Activated CD4-positive, alpha-beta T cell treated with anti-CD3 and anti-CD28 coated beads, Interleukin-2, amount 50 U/mL, for 48 hours (primary cell): ENCODE measurements at places on chromosomes 4 and X.

DNA sequence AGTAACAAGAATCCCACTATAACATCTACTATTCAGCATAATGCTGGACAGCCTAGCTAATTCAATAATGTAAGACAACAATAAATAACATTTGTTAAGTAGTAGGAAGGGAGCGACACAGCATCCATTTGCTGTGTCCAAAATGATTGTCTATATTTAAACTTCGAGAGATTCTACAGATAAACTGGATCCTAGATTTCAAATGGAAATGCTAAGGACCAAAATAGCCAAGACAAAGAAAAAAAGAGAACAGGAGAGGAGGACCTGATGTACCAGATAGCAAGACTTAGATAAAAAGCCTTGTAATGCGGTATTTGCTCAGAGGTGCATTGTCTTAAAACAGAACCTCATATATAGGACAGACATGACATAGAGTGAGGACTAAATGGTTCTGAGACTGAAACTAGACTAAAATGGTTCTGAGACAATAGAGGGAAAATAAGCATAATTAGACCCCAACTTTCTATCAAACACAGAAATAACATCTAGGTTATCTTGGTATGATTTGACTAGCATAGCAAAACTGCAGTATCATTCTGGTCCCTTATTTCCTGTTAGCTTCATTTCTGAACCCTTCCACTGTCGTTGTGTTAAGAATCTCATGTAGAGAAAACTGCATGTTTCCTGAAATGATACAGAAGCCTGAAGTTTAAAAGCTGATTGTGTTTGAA lies 3.8 kb downstream of the HPGDS start:
- DNase-seq: no peak

- DNase-seq: no peak
These were observed 128.1 kb downstream of the MID1 start for GRCh38 chrX:10492250-10492649.

GRCh38 chrX:49137492-49137891 lies 14.0 kb upstream of the GPKOW start:
- DNase-seq: no peak

DNA sequence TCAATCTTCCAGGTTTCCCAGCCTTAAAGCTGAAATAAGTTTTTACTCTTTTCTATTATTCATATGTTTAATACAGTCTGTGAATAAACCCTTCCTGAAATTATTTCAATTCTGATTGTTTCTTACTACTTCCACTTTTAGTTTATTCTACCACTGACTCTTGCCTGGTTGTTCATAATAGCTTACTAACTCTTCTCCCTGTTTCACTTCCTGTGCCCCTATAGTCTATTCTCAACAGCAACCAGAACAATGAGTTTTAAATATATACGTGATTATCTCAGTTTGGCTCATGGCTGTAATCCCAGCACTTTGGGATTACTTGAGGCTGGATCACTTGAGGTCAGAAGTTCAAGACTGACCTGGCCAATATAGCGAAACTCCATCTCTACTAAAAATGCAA lies 408.0 kb upstream of the SPOCK3 start:
- no peak for DNase-seq

DNA sequence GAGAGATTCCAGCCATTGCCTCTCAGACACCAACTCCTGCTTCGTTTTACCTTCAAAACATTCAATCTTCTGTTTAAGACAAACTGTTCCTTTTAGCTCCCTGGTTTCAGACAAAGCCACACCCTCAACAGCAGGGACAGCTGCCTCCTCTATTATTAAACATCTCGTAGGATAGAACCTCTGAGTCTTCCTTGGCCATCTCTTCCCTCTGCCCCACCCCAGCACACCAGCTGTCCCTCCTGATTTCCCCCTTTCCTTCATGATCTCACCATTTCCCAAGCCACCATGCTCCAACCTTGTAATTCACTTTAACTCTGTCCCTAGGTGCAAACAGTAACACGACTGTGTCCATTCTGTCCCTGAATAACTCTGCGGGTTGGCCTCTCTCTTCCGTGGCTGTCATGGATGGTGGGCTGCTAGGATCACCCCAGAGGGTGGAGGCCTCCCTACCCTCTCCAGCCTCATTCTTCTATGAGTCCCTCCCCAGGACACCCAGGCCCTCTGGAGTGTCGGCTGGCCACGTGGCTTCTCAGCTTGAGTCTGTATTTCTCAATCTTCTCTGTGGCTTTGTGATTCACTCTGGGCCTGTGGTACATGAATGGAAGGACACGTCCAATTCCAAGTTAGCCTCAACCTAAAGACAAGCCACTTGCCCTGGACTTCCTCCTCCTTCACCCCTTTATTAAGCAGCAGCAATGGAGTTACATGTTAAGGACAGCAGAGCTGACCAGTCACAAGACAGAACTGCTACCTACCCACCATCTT lies 349.9 kb downstream of the FBXW7 start:
- no peak for DNase-seq

- peak; percentile 9 for DNase-seq
These were observed 81.3 kb upstream of the SCML1 start for GRCh38 chrX:17656035-17656418.

GRCh38 chr4:135283934-135284333 lies 1082.3 kb upstream of the PABPC4L start:
- no peak for DNase-seq

- no peak for DNase-seq
These were observed 14.5 kb downstream of the TBCK start for GRCh38 chr4:106301393-106302061.

GRCh38 chr4:153684971-153685371 lies 891 bp downstream of the TLR2 start:
- DNase-seq: peak; percentile 21

DNA sequence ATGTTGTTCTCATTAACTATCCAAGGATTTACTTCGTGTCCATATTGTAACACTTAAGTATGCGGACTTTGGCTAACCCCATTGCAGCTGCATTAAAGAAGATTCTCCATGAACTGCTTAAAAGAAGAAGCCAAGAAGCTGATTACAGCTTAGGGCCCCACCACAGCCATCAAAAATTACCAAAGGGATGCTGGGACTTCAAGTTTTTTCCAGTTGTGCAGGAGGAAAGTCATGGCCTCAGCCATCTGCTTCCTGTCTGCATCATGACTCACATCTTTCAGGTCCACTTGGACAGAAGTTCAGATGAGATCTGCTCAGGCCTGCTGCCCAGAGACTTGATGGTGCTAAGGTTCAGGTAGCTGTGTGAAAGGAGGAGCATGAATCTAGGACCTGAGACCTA lies 38.8 kb upstream of the CAPN6 start:
- no peak for DNase-seq

DNA sequence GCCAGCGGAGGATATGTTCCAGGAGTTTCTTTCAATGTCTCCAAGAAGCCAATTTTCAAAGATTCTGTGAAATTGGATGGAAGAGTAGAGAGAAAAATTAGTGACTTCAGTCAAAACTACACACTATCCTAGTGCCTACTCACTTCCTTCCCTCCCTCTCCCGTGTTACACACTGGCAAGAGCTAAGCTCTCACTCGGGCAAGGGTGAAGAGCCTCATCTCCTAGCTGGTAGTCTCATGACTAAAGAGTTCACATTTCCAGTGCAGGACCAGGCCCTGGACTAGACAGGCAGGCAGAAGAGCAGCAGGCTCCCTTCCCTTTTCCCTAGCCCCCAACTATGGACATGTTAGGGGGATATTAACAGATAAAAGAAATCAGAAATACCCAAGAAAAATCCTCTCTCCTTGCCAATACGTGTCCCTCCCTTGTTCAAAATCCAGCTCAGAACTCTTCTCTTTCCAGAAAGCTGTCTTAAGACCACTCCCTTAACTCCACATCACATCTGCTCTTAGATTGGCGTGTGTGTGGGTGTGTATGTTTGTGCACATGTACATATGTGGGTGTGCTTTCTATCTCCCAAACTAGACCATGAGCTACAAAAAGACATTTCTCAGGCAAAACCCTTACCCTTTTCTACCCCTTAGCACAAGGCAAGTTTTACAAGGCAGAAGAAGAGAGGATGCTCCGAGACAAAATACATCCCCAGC lies 29.9 kb downstream of the ZDHHC9 start:
- no peak for DNase-seq

DNA sequence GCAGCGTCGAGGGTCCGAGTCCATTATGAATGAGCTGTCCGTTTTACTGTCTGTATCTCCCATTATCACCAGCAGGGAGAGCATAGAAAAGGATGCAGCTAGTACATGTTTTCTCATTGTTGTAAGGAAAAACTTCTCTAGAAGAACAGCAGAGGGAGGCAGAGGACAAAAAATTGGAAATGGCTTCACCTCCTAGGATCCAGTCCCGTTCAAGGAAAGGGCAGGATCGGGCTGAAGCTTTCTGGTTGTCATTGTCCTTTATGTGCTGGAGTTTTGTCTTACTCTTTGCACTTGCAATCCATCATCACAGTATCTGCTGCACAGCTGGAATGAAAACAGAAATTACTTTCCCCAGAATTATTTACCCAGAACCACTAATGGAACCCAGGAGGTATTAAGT lies 14.7 kb downstream of the NDP start:
- no peak for DNase-seq

- no peak for DNase-seq
These were observed 55.0 kb upstream of the NR0B1 start for GRCh38 chrX:30364229-30364628.

DNA sequence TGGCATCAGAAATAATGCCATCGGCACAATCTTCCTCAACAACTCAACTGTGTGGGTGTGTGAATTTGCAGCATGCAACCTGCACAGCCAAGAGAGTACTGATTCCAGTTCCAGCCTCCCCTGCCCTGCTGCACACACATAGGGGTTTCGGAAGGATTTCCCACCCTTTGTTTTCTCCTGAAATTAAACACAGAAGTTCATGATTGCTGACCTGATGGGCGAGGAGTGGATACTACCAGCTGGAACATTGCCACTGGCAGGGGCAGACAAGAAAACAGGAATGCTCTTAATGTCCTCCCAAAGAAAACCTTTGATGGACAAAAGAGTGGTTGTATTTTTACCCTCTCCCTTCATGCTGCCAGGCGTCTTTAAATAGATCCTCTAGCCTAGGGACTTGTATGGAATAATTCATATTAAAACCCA lies 4.8 kb downstream of the NDP start:
- DNase-seq: no peak

DNA sequence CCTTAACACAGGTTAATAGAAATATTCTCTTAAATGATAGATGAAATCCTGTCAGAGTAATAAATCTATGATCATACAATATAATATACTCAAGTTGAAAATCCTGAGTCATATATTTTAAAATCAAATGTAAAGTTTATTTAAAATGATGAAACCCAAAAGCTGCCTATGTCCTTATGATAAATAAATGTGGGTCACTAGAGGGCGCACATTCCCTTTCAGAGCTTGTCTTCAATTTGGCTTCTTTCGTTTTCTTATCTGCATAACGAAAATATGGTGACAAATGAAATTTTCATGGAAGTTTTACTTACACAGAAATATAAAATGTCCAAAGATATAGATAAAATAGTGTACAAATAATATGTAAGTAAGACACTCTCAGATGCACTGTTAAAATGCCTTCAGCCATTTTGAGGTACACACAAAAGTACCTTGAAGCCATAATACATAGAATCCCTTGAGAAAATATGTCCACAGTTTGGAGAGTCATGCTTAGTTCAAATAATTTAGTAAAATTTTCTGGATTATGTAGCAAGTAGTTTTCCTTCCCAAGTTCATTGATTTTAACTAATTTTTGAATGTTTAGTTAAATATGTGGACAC lies 680.4 kb downstream of the DMD start:
- DNase-seq: no peak

- no peak for DNase-seq
These were observed 77.9 kb upstream of the ANKRD50 start for GRCh38 chr4:124790471-124790870.

DNA sequence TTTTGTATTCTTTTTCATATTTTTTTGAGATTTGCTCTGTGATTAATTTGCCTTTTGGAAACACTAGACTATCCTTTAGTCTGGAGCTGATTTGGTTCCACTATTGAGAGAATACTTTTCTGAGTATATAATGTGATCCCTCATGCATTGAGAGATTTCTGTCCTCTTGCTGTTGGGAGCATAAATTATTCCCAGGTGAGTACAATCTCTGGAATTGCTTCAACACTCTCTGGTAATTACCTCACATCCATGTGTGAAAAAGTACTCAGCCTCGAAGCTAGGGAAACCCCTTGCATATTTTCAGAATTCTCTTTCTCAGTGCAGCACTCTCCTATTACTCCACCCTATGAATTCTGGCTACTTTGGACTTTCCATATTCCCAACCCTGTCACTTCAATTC lies 550.0 kb downstream of the RAPGEF2 start:
- DNase-seq: no peak

DNA sequence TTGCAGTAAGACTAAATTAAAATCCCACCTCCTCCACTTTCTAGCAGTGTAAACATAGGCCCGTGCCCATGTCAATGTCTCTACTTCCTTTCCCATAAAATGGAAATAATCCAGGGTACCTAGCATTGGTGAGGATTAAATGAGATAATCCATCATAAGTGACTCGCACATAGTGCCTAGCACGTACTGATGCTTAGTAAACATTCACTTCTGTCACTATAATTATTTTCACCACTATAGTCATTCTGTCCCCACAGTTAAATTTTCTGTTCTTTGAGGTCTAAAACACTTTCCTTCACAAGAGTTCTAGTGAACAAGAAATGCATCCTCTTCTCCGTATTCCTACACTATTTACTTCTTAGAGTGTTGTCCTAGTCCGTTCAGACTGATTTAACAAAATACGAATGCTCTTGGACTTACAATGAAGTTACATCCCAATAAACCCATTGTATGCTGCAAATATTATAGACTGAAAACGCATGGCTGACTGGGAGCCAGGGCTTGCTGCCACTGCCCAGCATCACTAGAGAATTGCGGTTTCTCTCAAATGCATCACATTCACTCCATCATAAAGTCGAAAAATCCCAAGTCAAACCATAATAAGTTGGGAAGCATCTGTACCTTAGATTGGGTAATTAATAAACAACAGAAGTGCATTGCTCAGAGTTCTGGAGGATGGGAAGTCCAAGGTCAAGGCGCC lies 10.6 kb downstream of the ARAP2 start:
- DNase-seq: no peak

DNA sequence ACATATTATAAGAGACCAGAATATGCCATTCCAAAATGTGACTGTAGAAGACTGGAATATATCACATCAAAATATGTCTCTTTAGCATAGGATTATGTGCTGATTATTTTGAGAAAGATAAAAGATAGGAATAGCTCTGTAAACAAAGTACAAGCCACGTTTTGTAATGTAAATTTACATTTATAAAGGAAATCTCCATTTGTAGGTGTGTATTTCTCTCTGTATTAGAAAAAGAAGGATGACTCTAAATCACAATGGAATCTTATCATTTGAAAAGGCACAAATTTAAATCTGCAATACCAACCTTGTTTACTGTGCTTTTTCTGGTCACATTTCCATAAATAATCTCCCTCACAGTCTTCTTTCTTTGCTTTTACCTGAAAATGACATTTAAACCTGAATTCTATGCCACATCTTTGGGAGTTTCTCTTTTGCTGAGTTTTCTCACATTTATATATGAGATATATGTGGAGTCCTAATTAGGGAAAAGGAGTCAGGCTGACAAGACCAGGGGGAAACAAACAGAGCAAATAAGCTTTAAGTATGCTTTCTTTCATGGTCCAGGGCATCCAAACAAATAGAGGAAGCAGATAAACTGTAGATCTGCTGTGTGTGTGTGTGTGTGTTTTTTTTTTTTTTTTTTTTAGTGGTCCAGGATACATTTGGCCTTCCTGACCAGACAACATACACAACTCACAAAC lies 244.0 kb downstream of the CPXCR1 start:
- no peak for DNase-seq
